GM03348 (cell line): ENCODE measurements at places on chromosomes 3 and 15.

DNA sequence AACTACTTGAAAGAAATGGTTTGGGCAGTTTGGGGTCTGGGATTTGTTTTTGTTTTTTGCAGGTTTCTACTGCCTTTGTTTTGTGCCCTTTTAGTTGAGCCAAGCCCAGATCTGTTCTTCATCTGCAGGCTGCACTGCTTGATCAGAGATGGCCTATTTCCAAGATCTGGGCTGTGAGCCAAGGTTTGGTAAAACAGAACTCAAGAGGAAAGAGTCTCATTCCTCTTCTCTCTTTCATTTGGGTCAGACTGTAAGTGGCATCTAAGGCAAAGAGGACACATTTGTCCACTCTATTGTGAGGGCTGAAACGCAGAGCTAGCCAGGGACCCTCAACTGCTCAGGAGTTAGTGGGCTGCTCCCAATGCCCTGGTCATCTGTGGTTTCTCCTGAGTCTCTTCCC lies 104.4 kb upstream of the UBE3A start:
- peak; percentile 80 for DNase-seq

GRCh38 chr3:177089110-177089509 lies 108.2 kb downstream of the TBL1XR1 start:
- no peak for DNase-seq

DNA sequence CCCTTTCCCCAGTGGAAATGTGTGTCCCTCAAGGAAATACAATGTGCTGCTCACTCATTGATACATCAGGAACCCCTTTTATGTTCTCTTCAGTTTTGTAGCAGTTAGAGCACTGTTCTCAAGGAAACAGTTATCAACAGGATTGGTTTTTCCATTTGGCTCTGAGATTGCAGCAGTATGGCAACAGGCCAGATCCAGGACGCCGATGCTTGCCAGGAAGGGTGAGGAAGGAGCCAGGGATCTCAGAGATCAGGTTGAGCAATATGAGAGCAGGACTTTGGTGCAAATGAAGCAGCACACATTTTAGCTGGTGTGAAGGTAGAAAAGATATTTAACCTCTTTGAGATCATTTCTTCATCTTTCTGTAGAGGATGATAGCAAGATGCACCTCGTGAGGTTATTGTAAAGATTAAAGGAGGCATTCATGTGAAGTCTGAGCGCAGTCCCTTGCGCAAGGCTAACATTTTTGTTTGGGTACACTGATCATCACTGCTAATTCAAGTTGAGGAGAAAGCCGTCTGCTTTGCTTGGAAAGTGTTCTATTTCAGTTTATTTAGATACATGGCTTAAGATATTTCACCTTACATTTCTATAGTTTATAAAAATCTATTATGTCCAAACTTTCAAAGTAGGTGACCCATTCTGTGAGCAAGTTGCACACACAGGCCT lies 68.5 kb downstream of the KCNH8 start:
- no peak for DNase-seq

DNA sequence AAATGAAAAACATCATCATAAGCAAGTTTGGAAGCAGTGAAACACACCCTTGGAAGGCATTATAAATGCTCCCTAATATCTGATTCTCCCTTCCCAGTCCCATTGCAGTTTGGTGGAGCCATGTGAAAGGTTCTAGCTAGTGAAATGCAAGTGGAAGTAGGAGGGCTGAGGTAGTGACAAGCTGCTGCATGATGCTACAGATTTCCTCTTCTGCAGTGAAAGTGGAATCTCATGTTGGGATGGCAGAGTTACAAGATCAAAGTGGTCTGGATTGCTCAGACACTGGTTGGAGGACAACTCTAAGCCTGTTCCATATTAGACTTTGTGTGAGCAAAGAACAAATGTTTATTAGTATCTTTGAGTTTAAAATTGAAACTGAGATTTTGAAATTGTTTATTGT lies 3.3 kb upstream of the PDCD6IP start:
- no peak for DNase-seq

- peak; percentile 62 for DNase-seq
These were observed 331 bp downstream of the RNU6-1 start for GRCh38 chr15:67839499-67839928.

DNA sequence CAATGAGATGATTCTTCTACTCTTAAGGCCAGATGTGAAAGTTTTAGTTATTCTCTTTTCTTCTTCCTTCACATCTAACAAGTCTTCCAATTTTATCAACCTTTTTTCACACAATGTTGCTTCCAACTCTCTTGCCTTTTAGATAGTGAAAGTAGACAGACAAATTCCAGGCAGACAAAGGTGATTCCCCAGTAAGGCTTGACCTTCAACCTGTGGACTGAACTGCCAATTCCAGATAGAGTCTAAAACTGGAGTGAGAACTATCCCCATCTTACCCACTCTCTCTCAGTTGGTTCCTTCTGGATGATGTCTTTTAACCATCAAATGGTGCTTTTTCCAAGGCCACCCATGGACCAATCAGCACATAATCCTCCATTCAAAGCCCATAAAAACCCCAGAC lies 159.0 kb downstream of the NSUN3 start:
- no peak for DNase-seq

DNA sequence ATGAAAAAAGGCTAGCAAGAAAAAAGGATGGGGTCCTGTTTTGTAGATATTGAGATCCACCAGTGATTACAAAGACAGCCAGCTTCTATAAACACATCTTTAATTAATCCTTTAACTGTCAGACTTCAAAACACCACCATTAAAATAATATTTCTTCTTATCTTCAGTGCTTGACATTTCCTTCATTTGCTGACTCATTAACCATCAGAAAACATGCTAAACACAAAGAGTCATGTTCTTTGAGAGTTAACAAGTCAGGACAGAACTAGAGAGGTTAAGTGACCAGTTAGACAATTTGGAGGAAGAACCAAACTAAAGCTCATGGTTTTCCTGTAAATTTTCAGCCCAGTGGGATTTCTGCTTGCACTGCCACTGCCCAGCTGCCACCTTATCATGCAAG lies 111.4 kb downstream of the MEIS2 start:
- no peak for DNase-seq

- DNase-seq, result no peak
These were observed 20.8 kb upstream of the ALAS1 start for GRCh38 chr3:52176951-52177700.

- DNase-seq, result no peak
These were observed 231.8 kb upstream of the TBL1XR1 start for GRCh38 chr3:177429079-177429478.

DNA sequence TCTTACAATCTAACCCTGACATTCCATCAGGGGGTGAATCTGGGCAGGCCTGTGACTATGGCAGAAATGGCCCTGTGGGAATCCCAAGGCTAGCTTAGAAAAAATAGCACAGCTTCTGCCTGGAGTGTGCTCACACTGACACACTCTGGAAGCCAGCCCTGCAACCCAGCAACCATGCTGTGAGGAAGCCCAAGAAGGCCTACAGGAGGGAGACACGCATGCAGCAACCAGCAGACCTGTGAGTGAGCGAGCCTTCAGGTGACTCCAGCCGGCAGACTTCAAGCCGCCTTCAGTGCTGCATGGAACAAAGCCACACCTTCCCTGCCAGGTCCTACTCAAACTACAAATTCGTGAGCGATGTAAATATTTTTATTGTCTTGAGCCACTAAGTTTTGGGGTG lies 26.1 kb downstream of the RAB6B start:
- no peak for DNase-seq

GRCh38 chr15:100911086-100911485 lies 8.1 kb upstream of the LRRK1 start:
- DNase-seq, result no peak

- no peak for DNase-seq
These were observed 3.3 kb upstream of the WNT5A start for GRCh38 chr3:55490276-55490913.

- no peak for DNase-seq
These were observed 1036.5 kb downstream of the TUSC7 start for GRCh38 chr3:117746066-117746465.

- no peak for DNase-seq
These were observed 44.1 kb downstream of the CPN2 start for GRCh38 chr3:194306771-194307640.

DNA sequence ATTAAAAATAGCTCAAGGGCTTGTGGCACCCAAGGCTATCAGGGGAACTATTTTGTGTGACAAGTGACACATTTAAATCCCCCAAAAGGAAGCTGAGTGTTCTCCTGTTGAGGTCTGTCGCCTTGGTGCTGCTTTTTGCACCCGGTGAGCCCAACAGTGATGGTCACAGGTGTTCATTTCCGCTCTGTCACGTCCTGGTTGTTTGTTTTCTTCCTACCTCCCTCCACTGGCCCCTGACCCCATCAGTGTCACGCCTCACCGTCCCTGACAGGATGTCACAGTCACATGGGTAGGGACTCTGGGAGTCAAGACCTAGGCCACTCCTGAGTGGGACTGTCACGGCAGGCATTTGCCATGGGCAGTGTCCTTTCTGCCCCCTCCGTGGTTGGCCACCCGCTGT lies 11.2 kb downstream of the SLCO3A1 start:
- no peak for DNase-seq

GRCh38 chr3:160608870-160609269 lies 43.5 kb upstream of the KPNA4 start:
- no peak for DNase-seq

- no peak for DNase-seq
These were observed 87.4 kb downstream of the OXNAD1 start for GRCh38 chr3:16352428-16352827.

- no peak for DNase-seq
These were observed 14.6 kb downstream of the ZNF710 start for GRCh38 chr15:90015749-90016148.

GRCh38 chr15:88300861-88301260 lies 44.3 kb upstream of the NTRK3 start:
- DNase-seq, result no peak

DNA sequence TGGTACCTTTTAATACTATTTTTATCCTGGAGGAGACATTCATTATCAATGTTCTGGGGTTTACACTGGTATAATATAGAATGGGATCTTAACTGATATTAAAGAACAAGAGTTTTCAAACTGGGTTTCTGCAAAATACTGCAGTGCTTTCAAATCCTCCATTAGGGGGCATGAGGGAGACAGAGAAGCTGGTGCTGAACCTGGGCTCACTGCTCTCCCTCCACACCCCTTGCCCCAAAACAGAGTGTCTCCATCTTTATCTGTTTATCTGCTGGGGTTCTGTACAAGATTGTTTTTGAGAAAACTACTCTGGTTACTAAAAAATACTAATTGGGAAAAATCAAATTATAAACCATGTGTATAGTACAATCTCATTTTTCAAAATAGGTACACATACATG lies 41.7 kb downstream of the CADPS start:
- peak; percentile 8 for DNase-seq

DNA sequence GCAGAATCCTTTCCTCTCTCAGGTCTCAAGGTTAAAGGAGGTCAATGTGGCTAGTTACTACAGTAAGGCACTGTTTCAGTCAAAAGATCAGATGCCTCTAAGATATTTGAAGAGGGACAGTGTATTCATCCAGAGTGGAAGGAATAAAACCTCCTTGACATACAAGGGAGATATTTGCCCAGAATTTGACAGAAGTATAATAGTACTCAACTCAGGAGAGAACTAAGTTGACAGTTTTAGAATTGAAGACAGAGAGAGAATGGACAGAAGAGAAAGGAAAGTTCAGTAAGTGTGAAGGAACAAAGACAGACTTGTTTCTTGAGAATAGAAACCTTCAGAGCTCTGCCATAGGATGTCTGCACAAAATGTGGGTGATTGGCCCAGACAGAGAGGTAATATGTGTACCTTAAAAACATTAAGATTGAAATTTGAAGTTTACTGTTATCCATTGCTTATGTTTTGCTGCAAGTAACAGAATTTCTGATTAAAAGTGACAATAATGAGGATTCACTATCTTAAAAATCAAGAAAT lies 507.1 kb downstream of the IGSF11 start:
- no peak for DNase-seq

- no peak for DNase-seq
These were observed 90.3 kb upstream of the MEX3B start for GRCh38 chr15:82136120-82136519.

DNA sequence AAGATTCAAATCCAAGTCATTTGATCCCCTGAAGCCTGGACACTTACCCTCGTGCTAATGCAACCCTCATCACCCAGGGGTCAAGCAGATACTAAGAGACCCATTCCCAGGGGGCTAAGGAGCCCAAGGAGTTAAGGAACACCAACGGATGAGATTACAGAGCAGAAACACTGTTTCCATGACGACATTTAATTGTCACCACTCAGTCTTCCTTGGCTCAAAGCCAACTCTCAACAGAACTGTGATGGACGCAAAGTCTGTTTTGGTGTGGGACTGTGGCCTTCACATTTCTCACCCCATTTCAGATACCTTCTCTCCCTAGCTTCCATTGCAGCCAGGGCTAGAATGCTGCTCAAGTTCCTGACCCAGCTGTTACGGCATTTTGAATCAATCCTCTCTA lies 383.5 kb upstream of the WNT5A start:
- DNase-seq, result no peak

- no peak for DNase-seq
These were observed 50.2 kb upstream of the SI start for GRCh38 chr3:165128544-165128943.

GRCh38 chr3:37974121-37975083 lies 16.2 kb upstream of the VILL start:
- DNase-seq, result peak; percentile 79

DNA sequence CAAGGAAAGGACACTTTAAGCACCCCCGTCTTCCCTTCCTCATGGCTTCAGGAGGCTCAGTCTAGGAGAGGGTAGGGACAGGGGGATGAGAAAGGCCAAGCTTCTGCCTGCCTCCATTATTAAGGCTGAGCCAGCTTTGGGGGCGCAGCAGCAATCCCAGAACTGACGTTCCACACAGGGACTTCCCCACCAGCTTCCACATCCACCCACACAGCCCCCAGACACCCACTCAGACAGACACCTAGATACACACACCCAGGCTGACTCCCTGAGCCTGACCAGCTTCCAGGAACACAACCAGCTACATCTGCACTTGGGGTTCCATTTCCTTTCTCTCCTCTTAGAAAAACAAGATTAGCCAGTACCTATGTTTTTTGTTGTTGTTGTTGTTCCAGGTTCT lies 4.7 kb downstream of the HCN4 start:
- DNase-seq, result no peak

DNA sequence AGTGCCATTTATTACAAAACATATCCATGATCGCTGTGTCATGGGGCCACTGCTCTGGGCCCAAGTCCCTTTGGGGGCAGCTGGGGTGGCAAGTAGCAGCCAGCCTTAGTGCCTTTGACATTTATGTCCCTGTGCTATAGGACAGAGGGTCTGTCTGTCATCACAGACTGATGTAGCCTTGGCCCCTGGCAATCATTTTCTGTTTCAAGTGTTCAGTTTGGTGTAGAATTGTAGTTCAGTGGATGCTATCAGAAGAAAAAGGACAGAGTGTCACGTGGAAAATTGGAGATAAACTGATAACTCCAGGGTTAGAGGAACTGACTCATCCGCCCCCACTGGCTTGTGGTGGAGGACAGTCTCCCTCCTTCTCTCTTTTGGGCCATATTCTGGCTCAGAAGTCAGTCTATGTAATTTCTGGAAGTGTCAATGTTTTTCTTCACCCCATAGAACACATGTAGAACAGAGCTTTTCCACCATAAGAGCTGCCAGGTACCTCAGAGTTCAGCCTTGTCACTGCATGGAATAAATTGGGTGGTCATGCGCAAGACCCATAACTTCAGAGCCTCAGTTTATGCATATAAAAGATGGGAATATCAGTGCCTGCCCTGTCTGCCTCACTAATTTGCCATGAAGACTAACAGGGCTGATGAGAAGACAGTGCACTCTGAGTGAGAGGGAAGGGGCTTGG lies 4.5 kb upstream of the MRPS22 start:
- DNase-seq, result no peak
